ENCODE measurements at places on chromosomes 2 and 18.

DNA sequence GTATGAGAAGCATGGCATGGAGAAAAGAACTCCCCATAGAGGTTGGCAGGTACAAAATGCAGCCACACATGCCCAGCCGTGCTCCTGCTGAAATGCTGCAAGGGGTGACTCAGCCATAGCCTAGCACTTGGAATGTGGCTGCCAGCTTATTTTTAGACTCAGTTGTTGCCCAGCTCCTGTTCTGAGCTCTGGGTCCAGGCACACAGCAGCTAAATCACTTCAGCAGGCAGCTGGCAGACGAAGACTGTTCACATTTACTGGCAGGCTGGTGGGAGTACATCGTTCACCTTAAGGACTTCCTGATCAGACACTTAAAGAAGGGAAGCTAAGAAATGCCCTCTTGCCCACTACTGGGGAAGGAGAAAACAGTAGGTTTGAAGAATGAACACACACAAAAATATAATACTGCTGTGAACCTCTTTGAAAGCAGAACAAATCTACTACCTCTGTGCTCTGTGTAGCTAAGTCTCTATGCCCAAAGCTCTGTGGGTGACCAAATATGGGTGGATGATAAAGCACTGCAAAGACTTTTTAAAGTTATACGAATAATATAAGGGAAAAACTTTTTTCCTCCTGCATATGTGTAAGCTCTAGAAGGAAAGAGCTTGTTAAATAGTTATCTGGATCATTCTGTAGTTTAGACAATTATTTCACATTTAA lies 146.1 kb downstream of the LNPK start:
- no peak for DNase-seq

GRCh38 chr18:48569139-48569914 lies 30.5 kb downstream of the CTIF start:
- DNase-seq: no peak

- DNase-seq: no peak
These were observed 39.1 kb downstream of the C18orf54 start for GRCh38 chr18:54396760-54397159.

- no peak for DNase-seq
These were observed 85.3 kb downstream of the METTL4 start for GRCh38 chr18:2485983-2486382.

DNA sequence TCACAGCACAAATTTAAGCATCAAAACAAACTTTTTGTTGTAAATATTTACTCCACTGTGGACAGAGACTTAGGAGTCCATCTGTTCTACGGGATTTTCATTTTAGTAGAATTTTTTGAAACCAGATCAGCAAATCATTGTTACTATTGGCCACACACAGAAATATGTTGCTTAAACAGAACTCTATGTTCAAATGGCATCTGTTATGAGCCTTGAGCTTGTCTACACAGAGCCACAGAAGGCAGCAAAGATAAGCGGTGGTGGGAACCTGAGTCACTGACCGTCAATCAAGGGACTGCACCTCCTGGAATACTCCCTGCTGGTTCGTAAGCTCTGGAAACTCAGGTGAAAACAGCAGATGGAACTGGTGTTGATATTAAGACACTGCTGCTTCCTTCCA lies 156.8 kb downstream of the TMEM200C start:
- no peak for DNase-seq

DNA sequence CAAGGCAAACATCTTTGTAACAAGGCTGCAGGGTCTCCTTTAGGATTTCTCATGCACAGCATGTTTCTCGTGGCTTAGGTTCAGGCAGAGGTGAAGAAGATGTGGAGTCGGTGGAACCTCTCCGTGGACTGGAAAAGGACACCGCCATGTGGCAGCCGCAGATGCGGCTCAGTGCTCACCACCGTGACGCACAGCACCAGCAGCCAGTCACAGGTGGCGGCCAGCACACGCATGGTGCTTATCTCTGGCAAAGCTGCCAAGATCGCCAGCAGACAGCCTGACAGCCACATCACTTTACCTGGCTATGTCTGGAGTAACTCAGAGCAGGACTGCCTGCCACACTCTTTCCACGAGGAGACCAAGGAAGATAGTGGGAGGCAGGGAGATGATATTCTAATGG lies 86.6 kb downstream of the PTH2R start:
- DNase-seq: no peak

GRCh38 chr2:119181791-119182445 lies 23.4 kb upstream of the C1QL2 start:
- DNase-seq: no peak

- no peak for DNase-seq
These were observed 871.4 kb upstream of the KLHL29 start for GRCh38 chr2:22513563-22513962.

DNA sequence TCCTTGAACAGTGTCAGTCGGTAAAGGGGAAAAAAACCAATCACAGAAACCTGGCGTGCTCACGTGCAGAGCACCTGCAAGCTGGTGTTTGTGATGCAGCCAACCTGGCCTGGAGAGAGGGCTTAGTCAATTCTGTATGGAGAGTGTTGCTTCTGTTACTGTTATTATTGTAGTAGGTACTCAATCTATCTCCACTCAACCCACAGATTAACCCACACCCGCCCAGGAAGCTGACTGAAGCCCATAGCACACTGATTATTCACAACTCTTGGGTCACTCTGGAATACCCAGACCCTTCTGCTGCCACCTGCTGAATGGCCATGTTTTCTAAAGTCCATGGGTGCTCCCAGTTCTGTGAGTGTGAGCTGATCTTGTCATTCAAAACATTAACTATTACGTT lies 53.9 kb downstream of the TNFRSF11A start:
- DNase-seq: no peak

GRCh38 chr2:205857520-205858237 lies 175.4 kb downstream of the NRP2 start:
- no peak for DNase-seq

DNA sequence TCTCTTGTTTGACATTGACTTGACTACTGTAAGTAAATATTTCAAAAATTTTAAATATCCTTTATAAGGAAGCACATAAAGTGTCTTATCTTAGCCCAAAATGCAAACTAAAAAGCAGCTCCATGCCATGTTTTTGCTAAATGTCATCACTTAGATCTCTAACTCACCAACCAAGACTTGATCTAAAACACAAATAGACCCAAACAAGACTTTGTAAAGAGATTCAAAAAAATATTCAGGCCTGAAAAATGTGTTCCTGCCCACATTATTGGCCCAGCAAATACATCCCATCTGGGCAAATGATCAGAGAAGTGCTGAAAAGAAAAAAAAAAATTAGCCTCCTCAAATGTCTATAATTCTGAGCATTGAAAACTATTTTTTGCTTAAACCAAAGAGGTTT lies 187.6 kb downstream of the MREG start:
- DNase-seq: no peak

DNA sequence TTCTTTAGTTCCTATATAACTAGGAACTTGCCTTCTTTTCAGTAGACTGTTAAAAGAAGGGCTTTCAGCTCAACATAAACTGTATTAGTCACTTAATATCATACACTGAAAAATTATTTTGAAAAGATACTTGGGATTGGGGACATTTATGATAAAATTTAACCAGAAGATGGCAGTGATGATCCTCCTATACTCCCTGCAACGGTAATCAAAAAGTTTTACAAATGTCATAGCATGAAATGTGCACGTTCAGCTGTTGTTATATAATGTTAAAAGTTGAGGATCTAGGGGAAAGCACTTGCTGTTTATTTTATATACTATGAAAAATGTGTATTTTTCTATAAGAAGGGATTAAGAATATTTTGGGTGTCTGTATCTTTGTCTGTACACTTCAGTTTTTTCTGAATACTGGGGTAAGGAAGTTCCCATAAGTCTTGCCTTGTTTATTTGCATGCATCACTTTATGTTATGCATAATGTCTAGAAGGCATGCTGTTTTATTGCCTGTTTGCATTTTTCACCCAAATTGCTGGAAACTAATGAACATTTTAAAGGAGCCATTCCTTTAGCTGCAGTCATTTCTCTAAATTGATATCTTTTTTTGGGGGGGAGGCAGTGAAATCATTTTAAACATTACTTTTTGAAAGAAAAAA lies 19.0 kb downstream of the DYNC1I2 start:
- no peak for DNase-seq

GRCh38 chr2:214489702-214490101 lies 78.8 kb downstream of the VWC2L start:
- DNase-seq: no peak

- peak; percentile 35 for DNase-seq
These were observed 31.7 kb downstream of the MBP start for GRCh38 chr18:77100751-77101355.

- DNase-seq: no peak
These were observed 12.4 kb downstream of the IL37 start for GRCh38 chr2:112923237-112923966.

DNA sequence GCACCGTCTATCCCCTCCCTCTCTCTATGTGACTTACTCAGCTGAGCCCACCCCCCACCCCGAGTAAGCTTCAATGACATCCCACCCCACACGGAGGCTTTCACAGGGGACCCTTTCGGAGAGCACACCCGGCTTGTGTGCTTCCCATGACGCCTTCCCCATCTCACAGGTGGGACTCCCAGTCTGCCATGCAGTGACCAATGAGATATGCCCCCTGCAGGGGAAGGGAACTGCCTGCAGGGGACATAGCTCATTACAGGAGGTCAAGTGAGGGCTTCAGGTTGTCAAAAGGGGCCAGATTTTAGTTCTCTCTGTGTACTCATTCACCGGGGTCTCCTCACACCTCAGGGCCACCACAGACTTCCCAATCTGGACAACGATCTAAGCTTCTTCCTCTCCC lies 112.6 kb downstream of the GAREM1 start:
- no peak for DNase-seq

GRCh38 chr18:41713969-41714825 lies 240.8 kb upstream of the PIK3C3 start:
- DNase-seq: no peak

GRCh38 chr18:47935321-47936055 lies 5.0 kb upstream of the SMAD2 start:
- no peak for DNase-seq

DNA sequence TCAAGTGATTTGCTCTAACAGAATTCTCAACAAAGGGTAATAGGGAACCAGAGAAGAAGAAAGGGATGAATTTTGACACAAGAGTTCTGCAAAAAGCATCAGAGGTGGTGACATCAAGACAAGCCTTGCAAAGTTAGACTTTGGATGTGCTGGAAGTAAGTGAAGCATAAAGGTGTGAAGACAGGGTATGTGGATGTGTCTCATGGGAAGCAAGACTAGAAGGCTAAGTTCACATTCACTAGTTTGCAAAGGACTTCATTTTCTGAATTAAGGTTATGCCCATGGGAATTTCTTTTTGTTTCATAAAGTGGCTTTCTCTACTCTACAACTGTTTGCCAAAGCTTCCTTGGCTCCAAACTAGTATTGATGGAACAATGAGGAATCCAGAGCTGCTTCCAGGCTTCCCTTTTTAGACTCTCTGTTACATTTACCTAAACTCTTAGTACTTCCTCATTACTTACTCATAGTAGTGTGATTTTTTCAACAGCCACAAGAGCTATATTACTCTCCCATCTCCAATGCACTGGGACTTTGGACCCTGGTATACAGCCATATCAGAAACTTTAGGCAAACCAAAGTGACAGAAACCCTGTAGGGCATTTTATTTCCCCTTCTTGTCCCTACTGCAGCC lies 21.1 kb upstream of the IHH start:
- DNase-seq: no peak

DNA sequence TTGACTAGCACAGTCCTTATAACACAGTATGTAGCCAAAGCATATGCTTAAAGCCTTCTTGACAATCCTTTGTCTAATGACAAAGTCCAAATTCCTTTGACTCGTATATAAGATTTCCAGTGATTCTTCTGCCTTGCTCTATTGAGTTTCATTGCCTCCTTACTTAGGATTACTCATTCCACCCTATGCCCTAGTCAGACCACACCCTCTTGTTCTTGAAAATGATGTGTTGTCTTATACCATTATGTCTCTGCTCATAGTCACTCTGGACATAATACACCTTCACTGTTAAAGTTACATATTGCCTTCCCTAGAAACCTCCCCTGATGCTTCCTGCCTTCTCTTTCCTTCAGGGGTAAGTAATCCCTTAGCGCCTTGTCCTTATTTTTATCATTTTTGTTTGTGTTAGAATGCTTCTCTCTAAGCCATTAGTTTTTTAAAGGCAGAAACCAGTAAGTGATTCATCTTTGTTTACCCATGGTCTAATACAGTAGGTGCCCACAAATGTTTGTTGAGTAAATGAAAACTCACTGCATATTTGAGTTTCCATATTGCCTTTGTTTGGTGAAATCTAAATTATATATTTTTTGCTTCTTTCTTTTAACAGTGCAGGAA lies 19.3 kb downstream of the GPD2 start:
- DNase-seq: no peak

GRCh38 chr2:180456801-180457200 lies 449.7 kb upstream of the CWC22 start:
- DNase-seq: no peak

GRCh38 chr2:66559672-66560071 lies 124.7 kb downstream of the MEIS1 start:
- no peak for DNase-seq

Data from central memory CD4-positive, alpha-beta T cell (primary cell).